ENCODE measurements at places on chromosomes 1 and 21. TPM values are rescaled to one million over a fixed set of nuclear protein-coding genes. Genes with fewer than 3 reads are reported as not detected.

GRCh38 chr1:231629132-231629531 lies 2.5 kb downstream of the DISC1 start:
- no peak for DNase-seq

- DNase-seq = peak; percentile 91
Measured at GRCh38 chr1:219120624-219121544, 52.8 kb upstream of the LYPLAL1 start.

- no peak for DNase-seq
Measured at GRCh38 chr1:194292966-194293365, 1106.6 kb upstream of the B3GALT2 start.

DNA sequence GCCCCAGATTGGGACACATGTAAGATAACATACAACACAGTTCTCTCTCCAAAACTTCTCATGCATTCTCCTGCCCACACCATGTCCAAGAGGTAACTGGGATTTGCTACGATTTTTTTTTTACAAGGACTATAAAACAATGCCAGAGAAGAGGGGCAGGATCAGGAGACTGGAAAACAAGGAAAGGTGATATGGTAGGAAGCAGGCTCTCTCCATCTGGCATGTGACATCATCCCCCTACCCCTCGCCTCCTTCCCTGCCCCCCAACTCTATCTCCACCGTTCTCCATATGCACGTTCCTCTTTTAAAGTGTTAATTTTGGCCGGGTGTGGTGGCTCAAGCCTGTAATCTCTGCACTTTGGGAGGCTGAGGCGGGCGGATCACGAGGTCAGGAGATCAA lies 20.7 kb downstream of the OLIG2 start:
- no peak for DNase-seq

The MX1 gene
- 1.9 TPM for total RNA-seq

The FCRL6 gene
- total RNA-seq = not detected

DNA sequence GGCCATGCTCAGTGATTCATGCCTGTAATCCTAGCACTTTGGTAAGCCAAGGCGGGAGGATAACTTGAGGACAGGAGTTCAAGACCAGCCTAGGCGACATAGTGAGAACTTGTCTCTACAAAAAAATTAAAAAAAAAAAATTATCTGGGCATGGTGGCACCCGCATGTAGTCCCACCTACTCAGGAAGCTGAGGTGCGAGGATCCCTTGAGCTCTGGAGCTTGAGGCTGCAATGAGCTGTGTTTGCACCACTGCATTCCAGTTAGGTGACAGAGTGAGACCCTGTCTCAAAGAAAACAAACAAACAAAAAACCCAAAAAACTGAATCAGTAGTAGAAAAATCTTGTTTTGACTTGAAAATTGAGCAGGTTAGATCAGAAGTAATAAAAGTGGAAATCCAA lies 67.1 kb upstream of the IPO9 start:
- no peak for DNase-seq

The ARHGEF10L gene
- total RNA-seq = 5.0 TPM

DNA sequence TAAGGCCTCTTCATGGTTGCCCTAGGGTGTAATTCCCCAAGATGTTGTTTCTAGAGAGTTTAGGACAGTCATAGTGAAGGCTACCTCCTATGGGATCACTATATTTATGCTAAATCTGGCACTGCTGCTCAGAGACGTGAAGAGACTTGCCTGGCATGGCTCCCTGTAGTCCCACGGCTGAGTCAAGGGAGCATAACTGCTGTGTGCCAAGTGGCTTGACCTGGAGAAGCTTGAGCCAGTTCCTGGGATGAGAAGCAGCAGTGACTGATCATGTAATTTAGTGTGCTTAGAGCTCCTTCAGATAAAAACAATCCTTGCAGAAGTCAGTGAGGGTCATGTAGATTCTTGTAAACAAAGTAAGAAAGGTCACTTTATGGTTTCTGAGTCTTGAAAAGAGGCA lies 68.9 kb upstream of the TSPAN2 start:
- DNase-seq = peak; percentile 82

DNA sequence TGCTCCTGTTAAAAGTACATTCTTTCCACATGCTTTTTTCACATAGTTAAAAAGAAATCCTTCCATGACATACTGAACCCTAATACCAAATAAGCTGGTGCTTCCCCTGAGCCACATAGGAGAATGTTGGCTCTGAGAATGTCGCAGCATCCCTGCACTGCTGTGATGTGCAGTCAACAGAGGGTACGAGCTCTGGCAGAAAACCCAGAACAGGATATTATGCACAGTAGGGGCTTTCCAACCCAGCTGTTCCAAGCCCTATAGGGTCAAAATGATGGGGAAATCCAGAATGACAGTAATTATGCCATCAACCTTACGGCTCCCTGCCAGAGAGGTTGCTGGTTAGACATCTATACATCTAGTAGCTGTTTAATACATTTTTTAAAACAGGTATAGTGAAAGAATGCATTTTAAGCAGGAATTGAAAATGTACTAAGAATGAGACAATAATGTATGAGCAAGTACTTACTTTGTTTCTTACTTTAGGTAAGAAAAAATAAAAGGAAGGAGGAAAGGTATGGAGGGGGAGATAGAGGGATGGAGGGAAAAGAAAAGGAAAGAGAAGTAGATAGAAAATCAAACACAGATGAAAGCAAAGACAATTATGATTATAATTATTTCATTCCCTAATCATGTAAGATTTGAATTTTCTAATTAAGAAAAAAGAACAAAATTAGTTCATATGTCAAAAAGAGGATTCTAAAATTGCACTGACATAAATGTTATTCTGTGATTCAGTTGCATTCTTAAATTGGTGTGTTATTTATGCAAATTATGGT lies 126.0 kb downstream of the NR5A2 start:
- DNase-seq = no peak

The UBL4B gene
- not detected for total RNA-seq

- DNase-seq = peak; percentile 37
Measured at GRCh38 chr1:1889847-1890505, 911 bp downstream of the GNB1 start.

DNA sequence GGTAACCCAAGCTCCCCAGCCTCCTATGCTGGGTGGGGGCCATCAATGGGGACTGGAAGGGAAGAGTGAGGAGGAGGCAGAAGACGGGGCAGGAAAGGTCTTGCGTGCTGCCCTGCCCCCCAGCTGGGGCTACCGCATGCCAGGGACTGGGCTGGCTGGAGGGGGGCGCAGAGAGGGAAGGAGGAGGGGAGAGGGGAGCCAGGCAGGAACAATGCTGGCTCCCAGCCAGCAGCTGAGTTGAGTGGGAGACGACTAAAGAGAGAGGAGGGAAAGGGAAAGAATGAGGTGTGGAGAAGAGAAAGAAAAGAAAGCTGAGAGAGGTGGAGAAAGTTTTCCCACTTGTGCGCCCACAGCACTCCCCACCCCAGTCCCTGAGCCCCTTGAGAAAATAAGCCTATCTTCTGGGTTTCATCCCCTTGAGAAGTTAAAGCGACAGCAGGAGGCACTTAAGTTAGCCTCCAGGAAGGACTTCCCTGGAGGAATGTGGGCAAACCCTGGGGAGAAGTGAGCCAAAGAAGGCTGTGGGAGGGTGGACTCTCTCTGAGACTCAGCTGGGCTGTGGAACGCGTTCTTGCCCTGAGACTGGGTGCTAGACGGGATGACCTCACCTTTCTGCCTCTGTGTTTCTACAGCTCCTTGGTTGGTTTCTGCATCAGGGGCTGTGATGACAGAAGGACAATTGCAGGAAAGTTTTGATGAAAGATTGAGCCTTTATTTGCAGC lies 12.9 kb upstream of the NES start:
- DNase-seq = no peak

The ANGPTL7 gene
- total RNA-seq = under 0.01 TPM

Data from IMR-90 (cell line).